Dermis blood vessel endothelial cell (primary cell): ENCODE measurements at places on chromosomes 5 and 9. TPM values are rescaled to one million over a fixed set of nuclear protein-coding genes. Genes with fewer than 3 reads are reported as not detected.

GRCh38 chr5:124365361-124365801 is 381.1 kb downstream of the ZNF608 start:
- no peak for DNase-seq

The ADAMTS19 gene
- not detected in 2 replicates for total RNA-seq

DNA sequence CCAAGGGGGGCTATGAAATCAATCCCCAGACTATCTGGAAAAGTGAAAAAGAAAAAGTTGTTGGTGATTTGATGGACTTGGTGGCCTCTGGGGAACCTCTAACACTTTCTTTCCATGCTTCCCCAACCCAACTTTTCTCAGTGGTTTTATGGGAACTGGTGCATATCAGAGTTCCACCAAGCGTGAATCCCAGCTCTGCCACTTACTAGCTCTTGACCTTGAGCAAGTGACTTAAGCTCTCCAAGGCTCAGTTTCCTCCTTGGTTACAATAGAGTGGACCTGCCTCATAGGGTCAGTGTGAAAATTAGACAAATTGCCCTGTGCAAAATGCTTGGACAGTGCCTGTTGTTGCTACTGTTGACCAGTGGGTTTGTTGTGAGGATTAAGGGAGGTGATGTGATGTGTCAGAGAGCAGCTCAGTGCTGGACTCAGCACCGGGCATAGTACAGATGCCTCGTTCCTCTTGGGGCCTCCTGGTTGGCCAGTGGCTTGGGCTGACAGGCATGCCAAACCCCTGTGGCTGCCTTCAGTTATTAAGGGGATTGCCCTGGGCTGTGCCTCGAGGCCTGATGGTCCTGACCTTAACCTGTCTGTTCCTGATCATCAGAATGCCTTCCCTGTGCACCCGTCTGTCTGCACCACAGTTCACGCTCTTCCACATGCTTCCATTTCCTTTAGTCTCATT is 49.3 kb downstream of the COL15A1 start:
- no peak for DNase-seq

- no peak for DNase-seq
Measured at GRCh38 chr5:72121780-72122445, 14.6 kb downstream of the MAP1B start.

- DNase-seq: no peak
Measured at GRCh38 chr9:27817747-27818146, 244.5 kb upstream of the C9orf72 start.

GRCh38 chr5:122727112-122727541 is 47.8 kb upstream of the SNX2 start:
- peak; percentile 83 for DNase-seq

The SLC9A3 gene
- 1.5 TPM in 2 replicates for total RNA-seq

- DNase-seq: no peak
Measured at GRCh38 chr5:33212900-33213299, 227.9 kb upstream of the TARS1 start.

The ADAMTS2 gene
- total RNA-seq: 0.42 and 2.4 TPM in 2 replicates

The ELOVL7 gene
- total RNA-seq: 0.09 and 2.2 TPM in 2 replicates

GRCh38 chr5:14545308-14545707 is 36.3 kb upstream of the OTULINL start:
- DNase-seq: no peak

GRCh38 chr5:157828944-157829639 is 29.9 kb downstream of the CLINT1 start:
- DNase-seq: peak; percentile 35

DNA sequence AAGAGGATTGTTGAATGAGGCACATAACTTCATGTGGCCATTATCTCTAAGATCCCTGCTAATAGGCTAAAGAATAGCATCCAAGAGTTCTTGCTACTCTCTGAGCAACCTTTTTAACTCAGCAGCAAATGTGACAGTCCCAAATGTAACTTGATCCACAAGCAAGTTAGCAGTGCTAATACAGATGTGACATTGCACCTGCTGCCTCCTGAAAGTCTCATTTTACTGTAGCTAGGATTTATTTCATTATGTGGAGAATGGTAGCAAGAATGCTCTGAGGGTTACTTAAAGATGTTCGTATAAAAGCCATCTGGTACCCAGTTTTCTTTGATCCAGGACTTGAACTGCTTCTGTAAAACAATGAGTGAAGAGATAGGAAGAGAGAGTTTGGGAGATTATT is 45.8 kb downstream of the CDH10 start:
- no peak for DNase-seq

GRCh38 chr5:125032286-125032685 is 285.8 kb upstream of the ZNF608 start:
- DNase-seq: no peak

DNA sequence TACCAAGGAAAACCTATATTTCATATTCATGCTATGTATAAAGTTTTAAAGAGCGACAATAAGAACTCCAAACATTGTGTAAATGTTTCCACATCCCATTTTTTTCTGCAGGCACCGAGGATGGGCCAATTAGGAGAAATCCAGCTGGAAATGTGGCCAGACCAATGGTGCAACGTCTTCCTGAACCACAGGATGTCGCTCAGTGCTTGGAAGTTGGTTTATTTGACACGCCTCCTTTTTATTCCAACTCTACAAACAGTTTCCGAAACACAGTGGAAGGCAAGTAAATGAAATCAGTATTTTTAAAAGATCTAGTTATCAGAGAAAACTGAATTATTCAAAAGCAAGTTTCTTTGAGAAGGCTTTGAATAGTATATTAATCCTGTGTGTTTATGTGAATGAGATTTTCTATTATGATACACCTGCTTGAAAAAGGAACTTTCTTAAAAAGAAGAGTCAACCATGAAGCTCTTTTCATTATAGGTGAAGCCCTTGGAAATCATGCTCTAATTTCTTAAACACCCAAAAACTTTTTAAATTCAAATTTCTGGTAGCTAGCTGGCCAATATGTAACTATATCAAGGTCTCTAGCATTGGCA is 9.1 kb downstream of the TYRP1 start:
- DNase-seq: peak; percentile 80

GRCh38 chr9:35732800-35733541 is 505 bp downstream of the CREB3 start:
- DNase-seq: peak; percentile 80

DNA sequence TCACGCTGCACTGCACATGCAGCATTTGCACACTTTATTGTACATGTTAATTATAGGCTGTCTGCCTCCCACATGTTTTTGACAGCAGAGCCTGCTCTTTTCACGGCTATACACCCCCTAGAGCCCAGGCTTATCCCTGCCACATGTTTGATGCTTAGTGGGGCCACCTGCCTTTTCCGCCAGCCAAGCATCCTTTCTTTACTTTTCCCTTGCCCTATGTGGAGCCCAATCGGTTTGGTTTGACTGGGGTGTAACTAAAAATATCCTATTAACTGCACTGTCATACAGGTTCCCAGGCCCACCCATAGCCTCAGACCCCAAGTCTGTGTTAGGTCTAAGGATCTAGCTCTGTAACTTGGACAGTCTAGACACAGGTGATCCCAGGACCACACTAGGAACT is 18.9 kb upstream of the S1PR3 start:
- no peak for DNase-seq

DNA sequence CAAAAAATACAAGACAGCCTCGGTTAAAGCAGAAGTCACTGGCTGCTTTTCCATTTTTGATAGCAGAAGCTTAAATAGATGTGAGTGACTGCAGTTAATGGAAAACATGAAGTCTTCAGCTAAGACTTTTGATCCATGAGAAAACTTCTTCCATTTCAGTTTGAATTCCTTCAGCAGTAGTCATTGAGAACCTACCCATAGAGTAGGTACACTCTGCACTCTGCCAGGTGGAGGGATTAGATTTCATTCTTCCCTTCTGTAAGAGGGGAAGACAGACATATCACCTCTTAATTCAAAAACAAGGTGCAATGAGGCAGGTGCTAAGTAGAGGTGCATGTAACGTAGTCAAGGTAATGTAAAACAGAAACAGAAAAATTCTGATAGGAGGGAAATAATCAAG is 26.7 kb upstream of the XPA start:
- no peak for DNase-seq

- DNase-seq: no peak
Measured at GRCh38 chr9:34997379-34997781, 7.8 kb downstream of the DNAJB5 start.

DNA sequence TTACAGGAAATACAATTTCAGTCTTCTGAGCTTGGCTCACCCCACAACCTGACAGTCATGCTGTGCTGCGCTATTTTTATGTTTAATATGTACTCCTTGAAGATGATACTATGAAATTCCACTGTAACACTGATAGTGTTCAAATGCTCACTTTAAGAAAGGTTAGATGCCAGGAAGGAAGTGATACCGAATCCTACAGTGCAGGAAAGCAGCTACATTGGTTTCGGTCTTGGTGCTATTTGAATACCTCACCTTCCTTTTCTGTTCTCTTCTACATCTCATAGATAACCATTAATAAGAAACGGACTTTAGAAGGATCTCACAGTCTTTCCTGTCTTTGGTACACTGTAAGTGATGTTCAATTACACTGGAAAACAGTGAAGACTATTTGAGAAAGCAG is 117.6 kb downstream of the SEMA5A start:
- no peak for DNase-seq

DNA sequence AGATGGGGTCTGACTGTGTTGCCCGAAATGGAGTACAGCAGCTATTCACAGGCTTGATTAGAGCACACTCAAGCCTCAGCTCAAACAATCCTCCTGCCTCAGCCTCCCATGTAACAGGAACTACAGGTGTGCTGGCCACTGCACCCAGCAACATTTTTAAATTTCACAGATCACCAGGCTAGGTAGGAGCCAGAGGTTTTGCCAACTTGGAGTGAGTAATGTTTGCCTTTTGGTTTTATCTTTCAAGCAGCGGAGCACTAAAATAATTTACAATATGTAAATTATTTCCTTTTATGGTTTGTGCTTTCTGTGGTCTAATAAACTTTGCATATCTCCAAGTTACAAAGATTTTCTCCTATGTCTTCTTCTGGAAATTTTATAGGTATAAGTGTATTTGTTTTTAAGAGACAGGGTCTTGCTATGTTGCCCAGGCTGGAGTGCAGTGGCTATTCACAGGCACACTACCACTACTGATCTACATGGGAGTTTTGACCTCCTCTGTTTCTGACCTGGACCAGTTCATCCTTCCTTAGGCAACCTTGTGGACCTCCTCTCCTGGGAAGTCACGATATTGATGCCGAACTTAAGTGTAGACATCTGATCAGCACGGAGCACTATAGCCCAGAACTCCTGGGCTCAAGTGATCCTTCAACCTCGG is 67.2 kb upstream of the SUSD1 start:
- no peak for DNase-seq

- DNase-seq: no peak
Measured at GRCh38 chr9:36691671-36692070, 119.0 kb downstream of the MELK start.

The FAM151B gene
- total RNA-seq: 2.6 and 3.0 TPM in 2 replicates

DNA sequence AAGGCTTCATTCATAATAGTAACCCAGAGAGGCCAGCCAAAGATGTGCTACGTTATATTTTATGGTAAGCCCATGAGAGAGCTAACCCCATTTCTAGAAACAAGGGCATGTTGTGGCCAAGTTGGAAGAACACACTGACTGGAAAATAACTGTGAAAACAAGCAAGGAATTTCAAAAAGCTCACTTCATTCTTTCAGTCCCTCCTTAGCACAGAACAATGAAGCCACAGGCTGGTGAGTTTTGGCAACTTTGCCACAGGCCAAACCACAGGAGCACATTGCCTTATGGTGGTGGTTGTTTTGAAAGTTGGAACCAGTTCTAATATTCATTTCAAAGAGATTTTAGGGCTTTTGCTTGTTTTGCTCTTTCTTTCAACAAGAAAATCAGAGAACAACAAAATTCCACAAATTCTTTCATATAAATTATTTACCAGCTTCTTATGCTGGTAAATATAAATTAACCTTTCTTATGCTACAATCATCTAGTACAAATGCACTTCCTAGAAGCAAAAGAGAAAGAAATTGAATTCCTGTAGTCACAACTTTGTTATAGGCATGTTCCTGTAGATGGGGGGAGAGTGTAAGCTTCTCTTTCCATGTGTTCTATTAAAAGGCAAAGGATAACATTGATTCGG is 225.4 kb upstream of the RFX3 start:
- no peak for DNase-seq

DNA sequence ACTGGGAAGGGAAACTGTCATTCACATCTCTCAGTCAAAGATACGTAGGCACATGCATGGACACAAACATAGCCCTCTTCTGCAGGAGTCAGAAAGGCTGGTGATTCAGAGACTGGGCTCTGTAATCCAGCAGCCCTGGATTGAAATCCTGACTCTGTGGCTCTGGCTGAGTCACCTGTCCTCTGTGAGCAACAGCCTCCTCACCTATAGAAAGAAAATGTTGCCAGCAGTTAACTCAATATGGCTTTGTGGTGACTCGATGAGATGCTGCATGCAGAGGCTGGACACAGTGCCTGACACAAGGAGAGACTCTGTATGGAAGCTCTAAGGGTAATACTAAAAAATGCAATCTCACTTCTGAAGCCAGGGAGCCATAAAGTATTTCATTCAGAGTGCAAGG is 23.9 kb upstream of the CDKN2AIPNL start:
- no peak for DNase-seq

GRCh38 chr5:43401827-43402226 is 10.4 kb downstream of the CCL28 start:
- DNase-seq: peak; percentile 11

The SV2C gene
- total RNA-seq: 0.05 TPM in 1 of 2 replicates, not detected in the other

The LPAR1 gene
- total RNA-seq: 0.05 and 0.17 TPM in 2 replicates

DNA sequence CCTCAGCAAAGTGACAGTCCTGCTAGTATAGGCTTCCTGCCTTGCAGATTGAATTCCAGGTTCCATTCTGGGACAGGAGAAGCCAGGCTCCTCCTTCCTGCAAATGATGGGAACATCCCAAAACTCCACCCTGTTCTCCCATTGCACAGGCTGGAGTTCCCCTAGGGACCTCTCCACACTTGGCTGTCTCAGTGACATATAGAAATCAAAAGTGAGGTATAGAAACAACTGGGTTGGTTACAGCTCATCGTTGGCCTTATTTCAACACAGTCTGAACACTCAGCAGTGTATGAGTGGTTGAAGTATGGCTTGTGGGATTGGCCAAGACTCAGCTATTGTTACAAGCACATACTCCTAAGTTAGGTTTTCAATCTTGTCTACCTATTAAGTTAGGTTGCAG is 157.8 kb upstream of the FTMT start:
- DNase-seq: no peak

DNA sequence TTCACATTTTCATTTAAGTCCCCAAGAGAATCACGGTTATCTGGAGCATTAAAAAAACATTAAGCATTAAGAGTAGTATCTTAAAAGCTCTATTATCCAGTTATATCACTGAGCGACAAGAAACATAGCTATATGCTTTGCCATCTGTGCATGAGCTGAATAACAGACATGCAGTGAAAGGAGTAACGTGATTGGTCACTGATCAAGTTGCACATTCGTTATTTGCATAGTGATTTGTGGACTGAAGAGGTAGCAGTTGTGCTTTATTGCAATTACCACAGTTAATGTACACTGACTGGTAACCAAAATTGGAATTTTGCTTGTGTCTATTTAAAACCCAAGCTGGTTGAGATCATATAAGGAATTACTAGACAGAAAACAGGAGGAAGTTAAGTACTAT is 107.4 kb downstream of the MCTP1 start:
- DNase-seq: peak; percentile 21

DNA sequence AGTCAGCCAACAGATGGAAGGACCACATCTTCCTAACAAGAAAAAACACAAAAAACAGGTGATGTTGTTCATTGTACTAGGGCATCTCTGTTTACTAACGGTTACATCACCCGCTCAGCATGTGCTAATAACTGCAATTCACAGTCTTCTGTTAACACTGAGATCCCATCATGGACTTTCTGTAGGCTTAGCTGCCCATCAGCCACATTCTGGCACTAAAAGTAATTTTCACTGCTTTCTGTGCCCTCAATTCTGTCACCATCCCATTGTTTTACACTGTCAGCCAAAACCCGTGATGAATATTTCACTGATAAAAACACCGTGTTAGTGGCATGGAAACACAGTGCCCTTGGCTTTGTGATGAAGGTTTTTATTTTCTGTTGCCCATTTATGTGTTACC is 64.6 kb downstream of the CAST start:
- DNase-seq: no peak

The DMRT3 gene
- not detected in 2 replicates for total RNA-seq
